Sigmoid colon (tissue), 7 donors: ENCODE measurements at places on chromosomes 4 and X. TPM values are rescaled to one million over a fixed set of nuclear protein-coding genes. Genes with fewer than 3 reads are reported as not detected.

DNA sequence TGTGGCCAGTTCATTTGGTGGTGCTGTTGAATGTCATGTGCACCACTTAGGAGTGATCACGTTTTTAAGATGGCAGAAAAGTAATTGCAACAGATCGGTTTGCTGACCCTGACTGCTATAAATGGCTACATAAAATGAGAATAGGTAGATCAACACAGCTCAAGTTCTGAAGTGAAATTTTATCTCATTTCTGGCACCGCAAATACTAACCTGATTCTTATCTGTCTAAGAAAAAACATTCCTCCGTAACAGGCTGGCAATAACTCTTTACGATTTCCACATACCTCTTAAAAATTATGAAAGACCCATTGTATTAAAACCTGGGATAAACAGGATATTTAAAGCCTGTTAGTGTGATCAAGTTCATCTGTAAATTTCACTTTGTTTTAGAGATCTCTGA is 387.5 kb downstream of the PDGFC start:
- DNase-seq: no peak

DNA sequence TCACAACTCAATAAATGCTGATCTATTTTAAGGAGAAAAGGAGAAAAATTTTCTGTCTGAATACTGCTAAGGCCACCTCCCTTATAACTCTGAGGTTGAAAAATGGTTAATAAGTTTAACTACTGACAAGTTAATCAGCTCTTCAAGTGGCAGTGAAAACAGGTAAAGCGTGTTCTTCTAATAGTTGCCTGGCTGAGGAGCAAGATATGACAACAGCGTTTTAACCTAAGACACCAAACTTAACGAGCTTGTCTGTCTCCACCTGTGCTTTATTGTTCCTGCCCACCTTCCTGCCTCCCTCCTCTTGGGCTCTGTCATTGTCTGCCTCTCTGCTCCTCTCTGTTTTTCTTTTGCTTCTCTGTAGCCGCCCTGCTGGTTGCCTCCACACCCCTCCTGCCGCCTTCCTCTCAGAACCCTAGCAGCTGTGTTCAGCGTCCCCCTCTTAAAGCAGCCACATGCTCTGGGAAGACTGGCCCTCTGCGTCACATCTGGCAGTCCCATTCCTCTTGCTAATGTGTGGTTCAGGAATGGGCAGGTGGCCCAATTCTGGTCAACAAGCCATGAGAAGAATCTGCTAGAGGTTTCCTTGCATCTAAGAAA is 4.3 kb upstream of the TSPAN5 start:
- DNase-seq: no peak

- no peak for DNase-seq
Measured at GRCh38 chr4:172348426-172348825, 535.2 kb downstream of the GALNTL6 start.

DNA sequence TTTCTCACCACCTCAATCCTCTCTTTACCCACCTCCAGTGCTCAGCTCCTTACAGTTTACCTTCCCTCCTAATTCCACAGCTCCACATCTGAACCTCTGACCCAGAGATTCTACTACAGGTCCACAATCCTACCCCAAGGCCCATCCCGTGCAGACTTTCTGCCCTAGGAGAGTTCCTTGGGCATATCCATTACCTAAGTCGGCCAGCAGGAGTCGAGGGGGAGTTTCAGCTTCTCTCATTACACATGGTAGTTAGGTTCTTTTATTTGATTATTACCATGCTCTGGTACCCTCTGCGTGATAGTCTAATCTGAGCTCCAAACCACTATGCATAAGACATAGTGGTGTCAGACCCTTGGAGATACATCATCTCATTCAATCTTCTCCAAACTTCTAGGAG is 117.9 kb downstream of the SH3RF1 start:
- DNase-seq: no peak

- peak; percentile 69 for DNase-seq
Measured at GRCh38 chr4:11480683-11481082, 52.0 kb upstream of the HS3ST1 start.

- DNase-seq: no peak
Measured at GRCh38 chrX:42975906-42976305, 197.9 kb upstream of the PPP1R2C start.

DNA sequence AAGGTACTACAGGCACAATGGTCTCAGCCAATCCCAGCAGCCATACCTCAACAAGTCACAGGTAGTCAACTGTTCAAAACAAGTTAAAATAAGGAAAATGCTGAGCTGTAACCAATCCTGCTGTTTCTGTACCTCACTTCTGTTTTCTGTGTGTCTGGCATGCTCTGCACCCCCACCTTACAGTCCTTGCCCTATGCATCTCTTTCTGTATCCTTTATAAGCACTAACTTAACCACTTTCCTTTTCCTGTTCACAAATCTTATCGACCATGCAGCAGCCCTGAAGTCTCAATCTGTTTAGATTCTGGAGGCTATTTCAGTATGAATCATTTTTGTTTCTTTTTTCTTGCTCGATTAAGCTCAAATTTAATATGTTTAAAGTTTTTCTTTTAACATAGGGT is 12.5 kb upstream of the FAM13A start:
- DNase-seq: no peak

The PAK3 gene
- 1.4 TPM for total RNA-seq

The LYAR gene
- total RNA-seq: 18.2 TPM

GRCh38 chr4:2837904-2838496 is 5.6 kb upstream of the ADD1 start:
- DNase-seq: peak; percentile 76

DNA sequence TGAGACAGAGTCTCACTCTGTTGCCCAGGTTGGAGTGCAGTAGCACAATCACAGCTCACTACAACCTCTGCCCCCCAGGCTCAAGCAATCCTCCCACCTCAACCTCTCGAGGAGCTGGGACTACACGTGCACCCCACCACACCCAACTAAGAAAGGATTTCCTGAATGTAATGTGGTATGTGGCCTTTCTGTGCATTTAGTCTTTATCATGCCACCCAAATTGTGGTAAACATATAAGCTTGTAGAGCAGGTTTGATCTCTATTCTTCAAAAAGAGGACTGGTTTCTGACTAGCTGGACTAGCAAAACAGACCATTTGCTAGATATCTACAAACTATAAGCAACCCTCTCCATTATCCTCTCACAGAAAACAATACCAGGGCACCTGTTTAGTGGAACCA is 33.6 kb downstream of the ELOVL6 start:
- DNase-seq: no peak
